CD4-positive, alpha-beta T cell treated with Interferon gamma for 1 hour (primary cell): ENCODE measurements at places on chromosomes 7 and 10.

- DNase-seq, result no peak
Measured at GRCh38 chr7:15856311-15856710, 169.8 kb upstream of the MEOX2 start.

DNA sequence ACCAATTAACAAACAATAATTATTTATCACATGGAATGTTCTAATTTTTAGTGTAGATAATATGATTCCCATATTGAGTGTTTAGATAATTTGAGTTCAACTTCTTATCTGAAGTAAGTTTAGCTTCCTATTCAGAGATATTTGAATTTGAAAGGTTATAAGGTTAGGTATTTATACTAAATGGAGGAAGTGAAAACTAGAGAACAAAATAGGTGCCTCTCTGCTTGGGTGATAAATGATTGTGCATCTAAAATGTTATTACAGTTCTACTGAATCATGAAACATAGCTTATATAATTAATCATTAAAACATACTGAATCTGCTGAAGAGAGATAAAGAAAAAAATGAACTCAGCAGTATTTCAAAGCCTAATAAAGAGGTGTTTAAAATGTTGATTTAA, 1174.3 kb downstream of the XPNPEP1 start:
- no peak for DNase-seq

DNA sequence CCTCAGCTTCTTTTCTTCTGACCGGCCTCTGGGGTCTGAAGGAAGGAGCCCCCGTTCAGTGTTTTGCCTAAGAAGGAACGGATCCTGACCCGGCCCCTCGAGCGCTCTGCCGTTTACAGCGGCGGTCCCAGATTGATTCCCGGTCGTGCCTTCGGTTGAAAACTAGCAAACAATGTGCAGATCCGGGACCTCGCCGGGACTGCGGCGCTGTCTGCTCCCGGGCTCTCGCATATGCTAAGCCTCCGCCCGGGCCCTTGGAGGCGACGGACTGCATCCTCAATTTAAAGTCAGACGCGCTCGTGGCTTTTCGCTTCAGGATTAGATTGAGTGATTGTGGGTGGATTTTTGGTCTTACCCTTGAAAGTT, 559 bp downstream of the DBF4 start:
- DNase-seq, result peak; percentile 29

- no peak for DNase-seq
Measured at GRCh38 chr7:122944682-122945303, 50.7 kb downstream of the TAS2R16 start.

DNA sequence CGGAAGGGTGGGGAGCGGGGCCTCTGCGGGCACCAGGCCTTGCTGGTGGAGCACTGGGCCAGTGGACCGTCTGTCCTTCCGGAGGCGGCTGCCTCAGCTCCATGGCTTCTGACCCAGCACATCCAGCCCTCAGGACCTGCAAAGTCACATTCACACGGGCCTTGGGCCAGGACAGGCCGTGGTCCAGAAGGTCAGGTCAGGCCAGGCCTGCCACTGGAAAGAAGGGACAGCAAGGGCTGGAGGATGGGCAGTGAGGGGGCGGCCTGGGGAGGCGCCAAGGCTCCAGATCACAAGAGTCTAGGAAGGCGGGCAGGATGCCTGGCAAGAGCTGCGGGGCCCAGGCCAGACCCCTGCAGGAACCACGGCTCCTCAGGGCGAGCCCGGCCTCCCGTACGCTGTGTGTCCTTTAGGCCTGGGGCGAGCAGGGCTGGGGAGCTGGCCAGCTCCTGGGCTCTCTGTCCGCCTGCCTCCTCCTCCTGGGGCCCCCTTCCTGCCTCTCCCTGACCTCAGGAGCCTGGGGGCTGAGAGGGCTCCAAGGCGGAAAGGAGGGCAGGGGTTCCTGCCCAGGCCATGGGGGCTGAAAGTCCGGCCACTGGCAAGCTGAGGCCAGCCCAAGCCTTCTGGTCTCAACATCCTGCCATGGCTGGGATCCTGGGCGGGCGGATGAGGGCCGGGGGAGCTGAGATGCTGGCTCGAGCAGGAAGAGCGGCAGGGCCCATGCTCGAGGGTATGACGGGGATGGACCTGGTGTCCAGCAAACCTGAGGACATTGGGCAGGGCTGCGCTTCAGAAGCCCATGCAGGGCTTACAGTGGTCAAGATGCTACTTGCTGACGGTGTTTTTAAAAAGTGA, 225.8 kb downstream of the ELFN1 start:
- DNase-seq, result no peak

DNA sequence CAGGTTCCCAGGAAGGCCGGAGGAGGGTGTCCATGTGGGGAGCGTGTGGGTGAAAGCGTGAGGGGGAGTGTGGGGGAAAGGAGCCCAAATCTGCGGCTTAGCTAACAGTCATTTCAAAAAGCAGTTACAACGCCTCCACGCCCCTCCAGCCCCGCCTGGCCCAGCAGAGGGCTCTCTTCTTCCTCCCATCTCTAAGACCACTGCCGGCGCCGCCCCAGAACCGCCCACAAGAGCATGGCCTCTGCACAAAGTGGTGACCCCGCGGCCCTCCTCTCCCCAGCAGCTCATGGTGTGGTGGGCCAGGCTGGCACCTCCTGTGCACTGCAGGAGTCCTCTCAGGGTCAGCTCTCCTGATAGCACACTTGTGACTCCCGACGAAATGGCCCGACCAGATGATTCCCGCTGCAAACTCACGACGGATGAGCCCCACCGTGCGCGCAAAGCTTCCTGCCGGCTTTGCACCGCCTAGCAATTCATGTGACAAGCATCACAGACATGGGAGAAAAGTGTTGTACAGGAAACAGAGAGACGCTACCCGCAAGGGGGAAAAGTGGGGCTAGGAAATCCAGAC, 12.4 kb upstream of the HUS1 start:
- peak; percentile 83 for DNase-seq

GRCh38 chr7:99504281-99504602, 220 bp upstream of the ZKSCAN5 start:
- no peak for DNase-seq

DNA sequence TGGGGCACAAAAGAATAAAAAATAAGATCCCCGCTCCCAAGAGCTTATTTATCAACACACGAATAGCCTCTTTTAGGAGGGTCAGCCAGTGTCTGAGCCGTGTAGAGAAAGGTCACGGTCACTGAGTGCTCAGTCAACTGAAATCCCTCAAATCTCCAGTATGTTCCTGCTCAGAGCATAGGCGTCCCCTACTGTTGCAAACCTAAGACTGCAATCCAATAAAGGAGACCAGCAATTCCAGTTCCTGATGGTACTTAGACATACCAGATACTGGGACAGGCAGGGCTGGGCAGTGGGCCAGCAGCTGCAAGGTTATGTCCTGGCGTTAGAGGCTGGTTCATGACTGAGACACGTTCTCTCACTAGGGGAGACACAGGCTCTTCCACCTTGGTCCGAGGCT, 93.6 kb downstream of the CACNB2 start:
- DNase-seq, result no peak

DNA sequence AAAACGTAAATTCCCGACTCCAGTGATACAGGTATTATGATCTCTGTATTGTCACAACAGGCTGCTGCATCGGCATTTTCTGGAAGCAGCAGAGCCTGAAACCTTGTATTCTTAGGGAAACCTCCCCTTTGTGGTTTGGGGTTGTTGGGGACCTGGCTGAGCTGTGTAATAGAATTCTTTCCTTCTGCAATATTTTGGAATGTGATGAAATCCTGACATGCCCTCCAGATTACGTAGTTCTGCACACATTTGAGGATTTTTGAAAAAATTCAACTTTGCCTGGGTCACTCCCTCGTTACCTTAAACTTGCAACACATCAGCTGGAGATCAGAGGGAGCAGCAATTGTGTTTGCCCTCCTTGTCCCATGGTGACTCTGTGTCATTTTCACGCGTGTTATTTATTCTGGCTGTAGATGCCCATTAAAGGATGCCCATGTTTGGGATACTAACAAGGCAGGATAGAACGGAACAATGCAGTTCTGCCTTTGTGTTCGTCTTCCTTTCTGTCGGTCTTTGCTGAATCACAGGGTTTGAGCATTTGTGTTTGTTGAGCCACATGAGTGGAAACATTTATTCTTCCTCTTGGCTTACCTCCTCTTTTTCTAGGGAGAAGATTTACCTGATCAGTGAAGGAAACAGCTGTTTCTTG, 181.7 kb downstream of the TCF7L2 start:
- no peak for DNase-seq

DNA sequence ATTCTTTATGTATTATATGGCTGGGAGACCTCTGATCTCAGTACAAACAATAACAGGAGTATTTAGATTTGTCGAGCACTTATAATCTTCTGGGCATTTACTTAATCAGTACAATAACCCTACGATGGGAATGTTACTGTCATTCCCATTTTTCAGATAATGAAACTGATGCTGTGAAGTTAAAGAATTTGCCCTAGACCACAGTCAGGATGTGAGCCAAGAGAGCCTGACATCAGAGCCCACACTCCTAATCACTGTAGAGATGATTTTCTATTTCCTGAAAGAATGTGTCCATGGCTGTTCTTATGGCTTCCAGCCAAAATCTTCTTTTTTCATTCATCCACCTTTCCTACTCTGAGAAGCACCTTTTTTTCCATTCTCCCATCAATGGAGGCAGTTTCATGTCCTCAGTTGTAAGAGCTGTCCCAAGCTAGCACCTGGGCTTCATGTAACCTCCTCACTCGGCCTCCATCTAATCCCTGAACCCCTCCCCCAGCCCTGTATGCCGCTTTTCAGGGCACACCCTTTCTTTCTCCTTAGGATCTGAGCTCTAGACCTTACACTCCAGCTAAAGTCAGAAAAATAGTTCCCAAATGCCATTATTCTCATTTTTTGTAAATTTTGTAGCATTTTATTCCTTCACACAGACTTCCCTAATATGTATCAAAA, 12.2 kb upstream of the CAV1 start:
- DNase-seq, result no peak

DNA sequence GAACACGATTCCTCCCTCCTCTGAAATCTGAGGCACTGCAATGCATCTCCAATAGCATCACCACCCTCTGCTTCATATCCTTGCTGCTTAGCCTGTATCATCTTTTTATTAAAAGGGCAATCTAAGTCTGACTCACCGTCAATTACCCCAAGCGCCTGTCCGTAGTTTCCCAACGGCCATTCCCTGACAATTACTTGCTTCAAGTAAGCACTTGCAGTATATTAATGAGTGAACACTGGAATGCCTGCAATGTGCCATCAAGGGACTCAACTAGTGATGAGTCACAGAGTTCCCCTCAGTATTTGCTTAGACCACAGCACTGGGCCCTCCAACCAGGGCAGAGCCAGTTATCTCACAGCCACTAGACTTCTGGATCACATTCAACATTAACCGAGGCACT, 19.5 kb upstream of the PPP1R3C start:
- DNase-seq, result no peak

DNA sequence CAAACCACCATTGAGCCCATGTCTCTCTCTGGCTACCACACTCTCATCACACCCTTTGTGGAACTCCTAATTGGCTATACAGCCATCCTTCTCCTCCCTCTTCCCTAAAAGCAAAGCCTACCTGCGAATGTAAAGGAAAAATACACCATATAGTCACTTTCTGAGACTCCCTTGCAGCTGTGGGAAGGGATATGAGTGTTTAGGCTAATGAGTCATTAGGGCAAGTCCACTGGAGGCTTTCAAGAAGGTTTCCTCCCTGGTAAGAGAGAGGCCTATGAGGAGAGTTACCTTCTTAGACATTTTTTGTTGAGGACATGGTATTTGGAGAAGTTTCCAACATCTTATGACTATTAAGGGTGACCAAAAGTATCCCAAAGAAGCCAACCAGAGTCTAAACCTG, 4.1 kb upstream of the TMEM243 start:
- no peak for DNase-seq

DNA sequence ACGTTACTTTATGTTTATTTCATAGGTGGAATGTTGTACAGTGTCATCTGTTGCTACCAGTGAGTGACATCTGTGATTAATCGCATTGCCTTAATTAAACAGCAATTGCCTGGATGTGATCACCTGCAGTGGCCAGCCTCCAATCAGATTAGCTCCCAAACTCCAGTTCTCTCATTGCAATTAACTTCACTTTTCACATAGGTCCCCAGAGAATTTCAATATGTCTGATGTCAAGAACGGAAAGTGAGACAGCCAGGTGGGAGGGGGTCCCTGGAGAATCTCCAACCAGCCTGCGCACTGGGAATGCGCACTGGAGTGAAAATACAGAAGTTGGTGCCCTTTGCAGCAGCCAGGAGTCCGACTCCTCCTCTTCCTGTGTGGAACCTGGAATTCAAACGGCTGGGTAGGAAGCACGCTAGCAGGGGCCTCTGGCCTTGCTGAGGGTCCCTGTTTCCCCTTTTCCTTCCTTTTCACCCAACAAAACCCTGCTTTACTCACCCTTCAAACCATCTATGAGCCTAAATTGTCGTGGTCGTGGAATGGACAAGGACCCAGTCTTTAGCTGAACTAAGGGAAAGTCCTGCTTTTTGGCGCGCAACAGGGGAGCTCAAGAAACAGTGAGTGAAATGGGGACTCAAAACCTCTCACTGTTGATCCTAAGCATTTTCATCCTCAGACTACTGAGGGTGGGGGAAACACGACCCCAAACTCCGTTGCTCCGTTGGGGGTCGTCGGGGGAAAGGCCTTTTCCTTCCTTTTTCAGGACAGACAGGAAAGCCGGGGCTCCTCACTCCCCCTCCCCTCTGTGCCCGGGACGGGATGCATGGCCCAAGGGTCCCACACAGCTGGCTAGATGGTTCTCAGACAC, 1355.5 kb upstream of the LRRTM3 start:
- no peak for DNase-seq

- DNase-seq, result no peak
Measured at GRCh38 chr10:61784354-61785133, 117.0 kb upstream of the ARID5B start.
